ENCODE measurements at places on chromosomes 5 and 9.

DNA sequence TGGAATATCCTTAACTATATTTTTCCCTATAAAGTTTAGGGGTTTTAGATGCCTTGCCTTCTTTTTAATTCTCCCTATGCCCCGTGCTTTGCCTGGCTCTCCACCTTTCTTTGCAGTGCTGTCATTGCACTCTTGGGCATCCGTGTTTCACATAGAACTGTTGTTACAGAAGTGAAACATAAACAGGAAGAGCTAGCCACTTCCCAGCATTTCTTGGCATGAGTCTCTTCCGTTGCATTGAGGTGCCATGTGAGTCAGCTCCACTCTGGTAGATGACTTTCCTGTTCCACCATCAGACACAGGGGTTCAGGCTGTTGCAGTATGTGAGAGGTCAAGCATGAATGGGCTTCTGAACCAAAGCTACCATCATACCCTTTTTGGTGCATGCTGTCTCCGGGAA, 73.4 kb downstream of the ANGPTL2 start:
- DNase-seq: peak; percentile 42

GRCh38 chr9:6414247-6414641, 1.2 kb downstream of the UHRF2 start:
- peak; percentile 47 for DNase-seq

DNA sequence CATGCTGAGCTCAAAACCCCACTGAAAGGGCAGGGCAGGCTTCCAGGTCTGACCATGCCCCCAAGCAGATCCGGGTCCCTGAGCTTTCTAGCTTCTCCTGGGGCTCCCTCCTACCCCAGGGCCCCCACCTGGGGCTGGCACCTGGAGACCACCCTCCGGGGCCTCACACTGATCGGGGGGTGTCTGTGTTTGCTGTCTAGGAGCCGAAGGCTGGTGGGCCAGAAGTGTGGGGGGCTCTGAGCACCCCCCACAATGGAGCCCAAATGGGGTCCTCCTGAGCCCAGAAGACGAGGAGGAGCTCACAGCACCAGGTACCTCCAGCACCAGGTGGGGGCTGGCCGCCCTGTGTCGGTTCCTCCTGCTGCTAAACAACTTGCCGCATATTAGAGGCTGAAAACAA, 39.8 kb downstream of the LAMC3 start:
- DNase-seq: no peak

DNA sequence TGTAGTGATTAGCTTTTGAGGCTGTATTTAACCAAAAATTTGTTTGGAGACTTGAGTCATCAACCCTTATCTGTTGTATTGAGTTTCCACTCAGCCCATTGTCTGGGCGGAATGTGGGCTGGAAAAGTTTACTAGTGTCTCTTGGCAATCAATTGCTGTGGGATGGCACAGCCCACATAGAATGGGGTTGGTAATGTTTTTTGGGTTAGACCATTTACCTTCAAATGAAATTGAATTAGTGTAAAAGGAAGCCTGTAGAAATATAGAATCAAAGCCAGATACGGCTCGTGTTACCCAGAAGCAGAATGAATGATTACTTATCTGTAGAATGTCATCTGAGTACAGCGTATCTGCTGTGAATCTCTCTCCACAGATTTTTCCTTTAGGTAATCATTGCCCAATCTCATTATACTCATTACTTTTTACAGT, 142.9 kb downstream of the AOPEP start:
- peak; percentile 31 for DNase-seq

- no peak for DNase-seq
These were observed 70.6 kb downstream of the GLIS3 start for GRCh38 chr9:4229252-4229651.

DNA sequence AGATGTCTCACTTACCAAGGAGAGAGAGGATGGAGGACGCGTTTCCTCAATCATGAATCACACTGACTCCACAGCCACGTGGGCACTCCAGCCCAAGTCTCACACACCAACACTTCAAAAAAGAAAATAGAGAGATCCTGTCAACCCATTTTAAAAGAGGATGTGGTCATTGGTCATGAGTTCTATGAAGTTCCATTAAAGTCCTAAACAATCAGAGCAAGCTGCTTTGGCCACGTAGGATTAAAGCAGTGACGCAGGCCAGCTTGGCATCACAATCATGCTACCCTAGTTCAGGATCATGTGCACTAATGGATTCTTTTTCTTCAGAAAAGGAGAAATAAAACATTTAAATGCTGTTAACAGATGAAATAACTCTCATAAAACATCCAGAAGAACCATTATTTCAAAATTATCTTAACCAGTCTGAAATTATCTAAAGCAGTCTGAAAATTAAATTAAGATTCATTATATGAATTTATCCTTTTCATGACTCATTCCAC, 108.1 kb downstream of the SEMA5A start:
- DNase-seq: peak; percentile 27

DNA sequence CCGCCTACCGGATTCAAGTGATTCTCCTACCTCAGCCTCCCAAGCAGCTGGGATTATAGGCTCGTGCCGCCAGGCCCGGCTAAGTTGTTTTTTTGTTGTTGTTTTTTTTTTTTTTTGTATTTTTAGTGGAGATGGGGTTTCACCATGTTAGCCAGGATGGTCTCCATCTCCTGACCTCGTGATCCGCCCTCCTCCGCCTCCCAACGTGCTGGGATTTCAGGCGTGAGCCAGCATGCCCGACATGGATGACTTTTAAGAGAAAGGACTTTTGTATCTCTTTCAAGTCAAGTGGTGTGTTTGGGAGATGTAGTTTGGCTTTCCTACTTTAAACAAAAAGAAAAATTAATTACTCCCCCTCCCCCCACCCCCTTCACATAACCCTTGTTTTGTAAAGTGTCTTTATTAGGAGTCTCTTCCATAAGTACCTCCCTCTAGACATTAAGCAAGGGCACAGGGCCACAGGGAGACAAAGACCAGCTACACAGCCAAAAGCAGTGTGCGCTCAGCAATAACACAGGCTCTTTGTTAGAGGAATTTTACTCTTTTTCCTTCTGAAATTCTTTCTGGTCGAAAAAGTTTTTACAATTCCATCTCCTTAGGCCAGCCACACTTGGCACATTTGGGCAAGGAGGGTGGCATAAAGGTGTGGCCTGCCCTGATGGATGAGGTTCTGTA, 31.2 kb downstream of the JAKMIP2 start:
- no peak for DNase-seq

DNA sequence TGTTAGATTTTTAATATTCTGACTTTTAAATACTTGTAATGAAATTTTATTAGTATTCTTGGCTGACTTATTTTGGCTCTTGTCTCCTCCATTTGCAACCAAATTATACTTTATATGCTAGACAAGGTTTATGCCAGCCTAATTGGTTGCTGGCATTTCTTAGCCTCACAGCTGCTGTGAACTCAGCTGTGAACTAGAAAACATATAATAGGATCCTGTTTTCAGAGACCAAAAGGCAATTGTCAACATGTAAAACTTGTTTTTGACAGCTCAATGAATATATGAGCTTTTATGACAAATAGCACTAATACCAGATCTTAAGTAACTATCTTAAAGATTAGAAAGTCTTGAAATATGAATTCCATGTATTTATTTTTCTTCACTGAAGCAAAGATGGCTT, 25.9 kb downstream of the KIF2A start:
- no peak for DNase-seq

GRCh38 chr9:98874721-98875255, 67.3 kb downstream of the GALNT12 start:
- DNase-seq: no peak

GRCh38 chr9:78543353-78543752, 246.4 kb downstream of the PSAT1 start:
- DNase-seq: no peak

DNA sequence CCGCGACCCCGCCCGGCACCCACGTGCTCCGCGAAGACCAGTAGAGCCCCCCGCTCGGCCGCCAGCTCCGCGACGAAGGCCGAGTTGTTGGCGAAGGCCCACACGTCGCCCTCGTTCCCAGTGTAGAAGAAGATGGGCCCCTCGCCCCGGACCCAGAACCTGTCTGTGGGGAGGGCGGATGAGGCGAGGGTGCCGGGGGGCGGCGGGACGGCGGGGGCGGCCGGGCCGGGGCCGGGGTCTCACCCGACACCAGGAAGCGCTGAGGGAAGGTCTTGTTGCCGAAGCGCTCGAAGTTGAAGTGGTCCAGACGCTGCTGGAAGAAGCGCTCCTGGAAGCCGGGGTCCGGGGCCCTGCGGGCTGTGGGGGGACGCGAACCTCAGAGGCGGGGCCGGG, 317 bp downstream of the DPP7 start:
- DNase-seq: no peak

GRCh38 chr9:6811436-6811835, 53.7 kb downstream of the KDM4C start:
- DNase-seq: no peak

DNA sequence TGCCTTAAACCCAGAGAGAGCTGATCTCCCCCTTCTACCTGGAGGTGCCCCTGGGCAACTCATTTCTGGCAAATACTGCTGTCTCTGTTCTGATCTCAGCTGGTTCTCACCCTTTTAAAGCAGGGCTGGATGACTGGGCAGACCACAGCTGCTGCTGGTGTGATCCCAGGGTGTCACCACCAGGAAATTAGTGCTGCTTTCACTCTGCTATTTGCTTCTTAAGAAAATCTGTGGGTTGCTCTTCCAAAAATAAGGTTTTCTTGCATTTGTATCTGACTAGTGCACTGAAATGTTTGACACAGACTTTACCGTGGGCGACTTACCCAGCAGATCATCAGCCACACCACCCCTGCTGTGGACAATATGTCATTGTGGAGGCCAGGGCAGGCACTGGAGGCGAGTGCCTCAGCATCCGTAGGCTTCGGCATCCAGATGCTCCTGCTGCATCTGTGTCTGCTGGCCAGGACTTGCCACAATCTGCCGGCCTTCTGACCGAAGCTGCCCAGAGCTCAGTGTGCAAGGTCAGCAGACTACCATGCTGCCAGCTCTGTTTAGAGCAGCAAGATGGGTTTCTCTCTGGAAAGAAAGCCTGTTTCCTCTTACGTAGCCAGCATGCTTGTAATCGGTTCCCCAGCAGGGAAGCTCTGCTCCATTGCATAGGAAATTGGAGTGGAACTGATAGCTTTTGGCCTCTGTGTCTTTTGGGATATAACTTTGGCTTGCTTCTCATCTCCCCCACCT, 13.6 kb downstream of the ARHGAP26 start:
- DNase-seq: no peak

GRCh38 chr9:134377976-134378375, 51.7 kb downstream of the RXRA start:
- peak; percentile 33 for DNase-seq

DNA sequence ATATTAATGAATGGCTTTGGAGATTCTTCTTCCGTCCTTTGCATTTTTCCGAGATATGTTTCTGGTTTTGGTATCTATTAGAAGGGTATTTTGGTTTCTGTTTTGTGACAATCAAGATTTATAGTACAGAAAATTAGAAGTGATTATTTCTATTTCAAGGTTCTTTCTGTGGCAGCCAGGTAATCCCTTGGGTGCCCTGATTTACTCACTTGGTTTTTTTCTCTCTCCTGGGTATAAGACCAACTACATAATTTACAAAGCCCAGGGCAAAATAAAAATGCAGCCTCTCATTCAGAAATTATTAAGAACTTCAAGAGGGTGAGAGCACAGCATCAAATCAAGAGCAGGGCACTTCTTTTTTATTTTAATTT, 2.0 kb upstream of the RNF14 start:
- DNase-seq: no peak

DNA sequence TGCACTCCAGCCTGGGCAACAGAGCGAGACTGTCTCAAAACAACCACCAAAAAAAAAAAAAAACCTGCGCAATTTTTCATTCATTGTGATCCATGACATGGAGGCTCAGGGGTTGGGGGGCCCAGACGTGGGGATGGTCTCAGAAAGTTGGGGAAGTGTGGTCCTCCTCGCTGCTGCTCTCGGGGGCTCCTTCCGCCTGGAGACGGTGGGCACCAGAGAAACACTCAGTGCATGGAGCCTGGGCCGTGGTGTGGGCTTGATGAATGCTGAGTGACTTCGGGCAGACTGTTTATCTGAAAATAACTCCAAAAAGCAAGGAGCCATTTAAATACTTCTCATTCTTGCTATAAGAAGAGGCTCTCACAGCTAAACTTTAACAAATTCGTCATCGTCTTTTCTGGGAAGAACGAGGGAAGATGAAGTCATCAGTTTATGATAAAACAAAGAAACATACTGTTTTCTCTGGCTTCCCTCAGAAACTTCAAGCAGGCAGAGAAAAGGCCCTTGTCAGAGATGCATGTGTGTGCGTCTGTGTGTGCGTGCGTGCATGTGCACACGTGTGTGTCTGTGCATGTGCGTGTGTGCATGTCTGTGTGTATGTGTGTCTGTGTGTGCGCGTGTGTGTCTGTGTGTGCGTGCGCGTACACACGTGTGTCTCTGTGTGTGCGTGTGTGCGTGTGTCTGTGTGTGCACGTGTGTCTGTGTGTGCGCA, 35.0 kb downstream of the RASGEF1C start:
- DNase-seq: no peak

DNA sequence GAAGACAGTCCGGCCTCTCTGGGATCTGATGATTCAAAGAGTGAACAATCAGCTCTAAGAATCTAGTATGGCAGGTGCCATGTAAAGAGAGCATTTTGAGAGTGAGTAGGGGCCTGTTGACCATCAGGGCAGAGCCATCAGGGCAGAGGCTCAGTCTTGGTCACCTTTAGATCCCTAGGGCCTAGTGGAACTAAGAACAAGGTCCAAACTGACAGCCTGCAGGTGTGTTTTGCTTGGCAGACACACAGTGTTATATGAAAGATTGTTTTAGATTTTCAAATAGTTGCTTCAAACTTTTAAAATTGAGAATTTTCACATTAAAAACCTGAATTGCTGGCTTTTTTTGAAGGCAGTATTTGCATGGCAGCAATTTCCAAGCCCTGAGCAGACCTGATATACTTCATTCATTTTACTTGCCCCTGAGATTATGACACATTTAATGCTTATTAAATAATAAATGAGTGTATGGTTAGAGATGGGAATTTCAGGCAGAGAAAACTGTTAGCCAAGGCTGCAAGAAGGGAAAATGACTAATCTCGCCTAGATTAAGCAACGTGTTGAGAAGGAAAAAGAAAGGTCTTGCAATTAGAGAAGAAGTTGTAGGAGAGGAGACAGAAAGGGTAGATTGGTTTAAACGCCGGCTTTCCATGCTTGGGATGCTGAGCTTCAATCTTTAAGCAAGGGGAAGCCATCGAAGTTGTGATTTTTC, 279.6 kb downstream of the ARRDC3 start:
- no peak for DNase-seq

- no peak for DNase-seq
These were observed 543.9 kb downstream of the TLE1 start for GRCh38 chr9:81145331-81145963.

DNA sequence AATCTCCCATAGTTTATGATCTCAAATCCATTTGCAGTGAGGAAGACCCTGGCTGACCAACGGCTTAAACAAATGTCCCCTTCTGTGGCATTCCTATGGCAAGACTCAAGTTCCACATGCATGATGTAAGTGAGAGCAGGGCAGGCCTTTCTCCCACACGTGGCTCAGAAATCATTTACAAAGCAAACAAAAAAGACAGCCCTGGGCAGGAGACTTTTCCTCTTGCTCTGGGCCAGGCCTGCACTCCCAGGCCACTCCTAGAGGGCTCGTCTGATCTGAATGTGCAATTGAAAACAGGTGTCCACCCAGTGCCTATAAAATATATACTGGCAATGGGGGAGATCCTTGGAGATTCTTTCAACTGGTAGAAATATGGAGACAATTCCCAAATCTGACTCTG, 123.1 kb downstream of the DMRT2 start:
- DNase-seq: no peak

GRCh38 chr5:11323761-11324160, 562.7 kb upstream of the DAP start:
- DNase-seq: no peak
